ENCODE measurements at places on chromosomes 3 and 15.

DNA sequence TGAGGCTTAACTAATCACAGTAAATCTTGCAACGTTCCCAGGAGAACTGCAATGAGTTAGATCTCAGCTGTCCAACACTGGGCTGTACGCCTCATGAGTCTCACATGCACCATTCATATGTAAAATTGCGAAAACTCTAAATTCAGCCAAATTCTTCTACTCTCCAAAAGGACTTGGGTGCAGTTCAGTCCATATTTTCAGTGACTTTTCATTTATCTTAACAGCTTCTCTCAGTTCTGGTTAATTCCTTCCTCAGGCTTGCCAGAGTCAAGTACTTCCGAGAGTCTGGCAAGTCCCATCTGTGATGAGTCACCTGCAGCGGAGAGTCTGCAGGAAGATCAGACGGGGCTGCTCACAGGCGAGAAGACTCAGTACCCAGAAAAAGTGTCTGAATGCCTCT lies 11.5 kb downstream of the CCDC80 start:
- no peak for DNase-seq

DNA sequence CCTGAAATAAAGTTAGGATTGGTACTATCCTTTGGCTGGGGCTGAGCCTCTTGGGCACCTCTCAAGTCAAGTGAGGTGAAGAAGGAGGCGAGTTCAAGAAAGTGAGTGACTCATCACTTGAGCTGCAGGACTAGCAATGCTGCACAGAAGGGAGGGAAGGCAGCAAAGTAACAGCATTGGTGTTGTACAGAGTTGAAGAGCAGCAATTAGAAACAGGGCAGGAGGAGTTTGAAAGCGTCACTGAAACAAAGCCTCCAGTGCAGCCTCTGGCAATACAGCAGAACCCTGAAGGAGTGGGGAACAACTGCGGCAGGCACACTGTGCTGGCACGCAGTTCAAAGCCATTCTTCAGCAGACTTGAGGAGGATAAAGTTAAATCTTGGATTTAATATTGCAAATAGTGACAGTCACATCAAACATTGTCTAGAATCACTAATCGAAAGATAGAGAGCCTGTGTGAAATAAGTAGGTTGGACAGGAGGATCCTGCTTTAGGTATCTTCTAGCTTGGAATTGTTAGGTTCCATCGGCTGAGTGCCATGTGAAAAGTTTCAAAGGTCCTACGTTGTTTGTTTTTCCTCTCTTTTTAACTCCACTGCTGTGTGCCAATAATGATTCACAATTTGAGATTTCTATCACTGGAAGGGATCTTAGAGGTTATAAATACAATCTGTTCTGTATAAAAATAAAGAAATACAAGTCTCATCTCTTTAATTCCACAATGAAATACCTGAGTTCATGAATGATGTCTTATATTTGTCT lies 479.8 kb downstream of the NAALADL2 start:
- no peak for DNase-seq

GRCh38 chr3:169280010-169280585 lies 383.4 kb downstream of the MECOM start:
- DNase-seq = no peak

DNA sequence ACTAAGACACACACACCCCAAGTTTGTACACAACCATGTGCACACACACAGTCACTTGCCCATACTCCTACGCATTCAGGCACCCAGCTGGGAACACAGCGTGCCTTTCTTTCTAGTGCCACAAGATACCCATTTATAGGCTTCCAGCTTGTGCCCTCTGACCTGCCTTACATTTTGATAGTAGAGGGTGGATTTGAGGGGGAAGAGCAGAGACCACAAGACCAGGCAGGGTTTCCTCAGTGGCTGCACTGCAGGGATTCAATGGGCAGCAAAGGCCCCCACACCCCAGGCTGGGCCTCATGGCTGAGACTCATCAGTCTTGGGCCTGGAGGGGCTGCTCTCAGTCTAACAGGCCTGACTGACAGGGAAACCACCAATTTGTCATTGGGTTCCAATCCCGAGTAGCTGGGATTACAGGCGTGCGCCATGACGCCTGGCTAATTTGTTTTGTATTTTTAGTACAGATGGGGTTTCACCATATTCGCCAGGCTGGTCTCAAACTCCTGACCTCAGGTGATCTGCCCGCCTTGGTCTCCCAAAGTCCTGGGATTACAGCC lies 18.8 kb upstream of the ANKDD1A start:
- DNase-seq = no peak

- peak; percentile 27 for DNase-seq
Observed at GRCh38 chr3:112121577-112122547, 11.2 kb downstream of the GCSAM start.

GRCh38 chr3:112459750-112460149 lies 39.5 kb downstream of the BTLA start:
- no peak for DNase-seq

GRCh38 chr3:40975711-40976121 lies 223.6 kb upstream of the CTNNB1 start:
- no peak for DNase-seq
